ENCODE measurements at places on chromosomes 5 and 9.

DNA sequence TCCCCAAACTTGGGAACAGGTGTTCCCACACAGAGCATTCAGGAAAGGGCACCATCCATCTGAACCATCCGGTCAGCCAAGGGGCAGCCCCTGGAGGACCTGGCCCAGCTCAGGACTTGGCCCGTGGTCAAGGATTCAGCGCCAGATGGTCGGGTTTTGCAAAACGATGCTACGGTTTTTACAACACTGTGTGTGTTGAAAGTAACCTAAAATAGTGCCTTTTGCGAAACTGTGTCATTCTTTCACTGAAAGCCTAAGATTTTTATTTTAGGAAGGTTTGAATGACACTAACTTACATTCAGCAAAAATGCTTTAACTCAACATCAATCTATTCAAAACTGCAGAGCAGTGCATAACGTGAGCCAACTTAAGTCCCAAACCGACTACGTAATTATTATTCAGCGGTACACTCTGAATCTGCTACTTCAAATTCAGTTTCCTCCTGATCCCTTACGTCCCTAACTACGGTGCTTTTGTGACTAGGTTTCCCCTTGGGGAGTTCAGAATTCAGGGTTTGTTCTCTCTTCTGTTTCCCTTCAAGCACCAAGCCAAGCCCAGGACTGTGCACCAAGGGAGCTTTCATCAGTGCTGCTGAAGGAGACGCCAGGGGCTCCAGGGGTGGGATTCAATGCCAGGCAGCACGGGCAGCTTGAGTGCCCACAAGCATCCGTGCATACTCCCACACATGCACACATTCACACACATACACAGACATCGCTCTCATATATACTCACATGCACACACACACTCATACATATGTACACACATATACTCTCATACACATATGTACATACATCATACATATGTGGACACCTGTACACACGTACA, 25.8 kb downstream of the LPCAT1 start:
- no peak for DNase-seq

GRCh38 chr5:35859101-35859661, 2.5 kb downstream of the IL7R start:
- DNase-seq = no peak

GRCh38 chr9:18544456-18544855, 70.5 kb downstream of the ADAMTSL1 start:
- no peak for DNase-seq

DNA sequence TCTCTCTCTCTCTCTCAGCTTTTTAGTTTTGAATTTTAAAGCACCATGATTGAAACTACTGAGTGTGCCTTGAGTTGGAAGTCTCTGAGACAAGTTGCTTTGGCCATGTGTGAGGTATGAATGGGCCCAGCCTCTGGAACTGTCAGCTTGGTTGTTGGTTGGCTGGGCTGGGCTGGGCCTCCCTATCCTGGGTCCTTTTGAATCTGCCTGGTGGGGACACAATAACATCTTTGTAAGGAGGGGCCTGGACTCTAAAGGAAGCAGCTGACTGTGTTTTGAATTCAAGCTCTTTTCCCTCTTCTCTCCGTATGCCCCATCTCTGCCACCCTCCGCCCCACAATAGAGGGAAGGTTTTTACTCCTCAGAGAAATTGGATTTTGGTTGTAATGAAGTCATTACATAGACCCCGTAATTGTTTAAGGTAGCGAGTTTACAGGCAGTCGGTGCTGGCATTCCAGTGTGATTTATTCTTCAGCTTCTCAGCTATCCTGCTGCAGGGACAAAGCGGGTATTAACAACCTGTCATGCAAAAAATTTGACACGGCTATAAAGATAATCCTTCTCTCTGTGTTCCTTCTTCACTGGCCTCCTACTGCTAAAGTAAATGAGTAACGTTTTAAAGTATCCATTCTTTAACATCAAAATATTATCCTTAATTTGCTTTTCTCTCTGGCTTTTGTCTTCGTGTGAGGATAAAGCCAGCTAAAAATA, 105.4 kb downstream of the DAPK1 start:
- DNase-seq = no peak

DNA sequence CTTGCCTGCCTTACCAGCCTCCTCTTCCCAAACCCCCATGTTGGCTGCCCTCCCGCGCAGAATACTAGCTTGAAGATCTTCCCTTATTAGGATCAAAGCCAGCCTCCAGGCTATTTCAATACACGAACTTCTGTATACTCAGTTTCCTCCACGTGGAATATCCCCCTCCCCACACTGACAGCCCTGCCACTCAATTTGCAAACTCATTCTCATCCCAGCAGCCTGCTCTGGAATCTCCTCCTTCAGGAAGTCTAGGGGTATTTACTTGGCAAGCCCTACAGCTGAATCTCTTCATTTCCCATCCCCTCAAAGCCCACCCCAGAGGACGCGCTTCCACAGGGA, 157.0 kb upstream of the SMIM23 start:
- no peak for DNase-seq

DNA sequence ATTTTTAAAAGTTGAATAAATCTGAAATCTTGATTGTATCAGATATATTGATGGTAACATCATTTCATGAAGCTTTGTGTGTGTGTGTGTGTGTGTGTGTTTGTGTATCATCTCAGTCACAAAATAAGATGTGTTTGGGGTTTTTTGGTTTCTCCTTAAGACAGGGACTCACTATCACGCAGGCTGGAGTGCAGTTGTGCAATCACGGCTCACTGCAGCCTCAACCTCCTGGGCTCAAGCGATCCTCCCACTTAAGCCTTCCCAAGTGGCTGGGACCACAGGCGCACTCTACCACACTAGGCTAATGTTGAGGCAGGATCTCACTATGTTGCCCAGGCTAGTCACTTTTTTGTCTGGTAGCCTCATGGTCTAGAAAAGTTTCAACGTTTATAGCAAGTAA, 83.4 kb upstream of the DMRT1 start:
- no peak for DNase-seq

DNA sequence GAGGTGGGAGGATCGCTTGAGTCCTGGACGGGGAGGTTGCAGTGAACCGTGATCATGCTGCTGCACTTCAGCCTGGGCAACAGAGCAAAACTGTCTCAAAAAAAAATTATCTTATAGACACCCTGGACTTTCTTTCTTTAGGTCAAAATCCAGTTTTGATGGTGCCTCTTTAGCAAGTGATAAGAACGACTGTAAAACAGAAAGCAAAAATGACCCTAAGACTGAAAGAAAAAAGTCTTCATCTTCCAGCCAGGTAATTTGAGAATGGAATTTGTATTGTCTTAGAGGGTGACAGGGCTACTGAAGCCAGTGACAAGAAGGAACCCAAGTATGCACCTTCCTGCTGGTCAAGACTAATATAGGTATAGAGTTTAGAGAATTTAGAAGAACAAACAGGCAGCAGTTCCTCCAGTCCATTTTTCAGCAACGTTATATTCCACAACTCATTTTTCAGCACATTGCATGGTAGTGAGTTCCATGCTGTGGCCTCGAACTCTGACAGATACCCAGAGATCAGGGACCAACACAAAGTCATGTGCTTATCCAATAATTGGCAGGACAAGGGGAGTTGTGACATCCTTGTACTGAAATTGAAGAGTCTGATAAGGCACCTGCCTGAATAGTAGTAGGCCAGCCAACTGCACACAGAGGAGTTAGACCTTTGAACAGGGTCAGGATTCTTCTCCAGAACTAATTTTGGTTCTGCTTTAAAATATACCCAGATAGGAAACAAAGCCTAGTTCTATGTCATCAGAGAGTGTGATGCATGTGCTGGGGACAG, 46.5 kb downstream of the GRAMD2B start:
- DNase-seq = no peak

GRCh38 chr9:80030801-80031200, 459.0 kb downstream of the TLE4 start:
- DNase-seq = no peak

GRCh38 chr9:119020284-119020683, 349.0 kb downstream of the BRINP1 start:
- no peak for DNase-seq

DNA sequence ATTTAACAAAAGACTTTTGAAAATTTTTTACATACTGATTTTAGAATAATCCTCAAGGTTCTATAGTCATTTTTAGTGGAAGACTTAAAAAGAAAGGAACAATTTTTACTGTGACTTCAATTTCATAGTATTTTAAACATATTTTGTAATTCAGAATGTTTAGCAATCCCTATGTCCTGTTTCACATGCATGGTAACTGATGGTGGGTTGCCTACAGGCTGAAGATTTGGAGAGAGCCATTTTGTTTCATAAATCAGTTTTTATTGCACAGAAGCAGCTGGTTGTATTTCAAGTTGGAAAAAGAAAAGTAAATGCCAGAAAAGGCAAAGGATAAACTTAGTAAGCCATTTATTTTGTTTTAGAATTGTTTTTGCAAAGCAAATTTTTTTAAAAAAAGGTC, 24.0 kb downstream of the STARD4 start:
- no peak for DNase-seq

All from CD8-positive, alpha-beta memory T cell (primary cell).